Glutamatergic neuron (in vitro differentiated cells): ENCODE measurements at places on chromosomes 6 and 20. TPM values are rescaled to one million over a fixed set of nuclear protein-coding genes. Genes with fewer than 3 reads are reported as not detected.

The LY6G6D gene
- not detected for total RNA-seq

DNA sequence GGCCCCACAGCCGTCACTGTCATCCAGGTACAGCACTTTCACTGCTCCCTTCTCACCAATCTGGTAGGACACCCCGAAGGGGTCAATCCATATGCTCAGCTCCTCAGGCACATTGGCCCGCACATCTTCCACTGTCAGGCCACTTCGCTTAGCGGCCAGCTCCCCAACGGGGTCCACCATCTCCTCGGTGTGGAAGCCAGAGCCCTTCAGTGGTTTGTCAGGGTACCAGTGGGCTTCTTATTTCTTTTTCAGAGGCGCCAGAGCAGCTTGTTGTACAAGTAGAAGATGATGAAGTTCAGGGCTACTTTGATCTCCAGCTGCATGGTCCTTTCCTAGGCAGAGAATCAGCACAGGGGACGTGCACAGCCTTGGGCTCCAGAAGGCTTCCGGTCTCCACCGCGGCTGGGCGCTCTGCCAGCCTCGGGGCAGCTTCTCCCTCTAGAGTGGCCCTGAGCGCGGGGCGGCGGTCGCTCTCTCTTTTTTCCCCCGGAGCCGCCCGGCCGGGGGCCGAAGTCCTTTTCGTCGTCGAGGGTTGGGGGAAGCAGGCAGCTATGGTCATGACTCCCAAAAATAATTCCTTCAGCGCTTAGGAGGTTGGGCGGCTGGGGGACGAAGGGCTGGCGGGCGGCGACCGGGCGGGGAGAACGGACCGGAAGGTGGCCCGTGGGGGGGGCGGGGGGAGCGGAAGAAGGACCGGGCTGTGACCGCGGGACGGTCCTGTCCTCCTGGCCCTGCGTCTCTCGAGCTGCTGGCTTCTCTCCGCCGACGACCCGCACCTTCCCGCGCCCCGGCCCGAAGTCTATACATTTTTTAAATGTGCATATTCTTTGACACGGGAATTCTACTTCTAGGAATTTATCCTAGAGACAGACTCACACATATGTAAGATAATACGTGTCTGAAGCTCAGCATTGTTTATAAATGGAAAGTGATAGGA is 6.5 kb upstream of the ZSCAN9 start:
- H3K27ac ChIP-seq, result peak overlapping the region; percentile 55
- no peaks in the 10 kb centered on the region for H3K36me3 ChIP-seq
- peak overlapping the region; percentile 87 for H3K4me3 ChIP-seq
- peaks cover 8% of the 10 kb centered on the region for H3K27me3 ChIP-seq
- H3K4me1 ChIP-seq, result no peaks in the 10 kb centered on the region

- no peaks in the 10 kb centered on the region for H3K4me1 ChIP-seq
- no peak for DNase-seq
- no peaks in the 10 kb centered on the region for H3K36me3 ChIP-seq
Observed at GRCh38 chr6:129069006-129069405, 186.1 kb downstream of the LAMA2 start.

The MCCD1 gene
- total RNA-seq, result not detected

DNA sequence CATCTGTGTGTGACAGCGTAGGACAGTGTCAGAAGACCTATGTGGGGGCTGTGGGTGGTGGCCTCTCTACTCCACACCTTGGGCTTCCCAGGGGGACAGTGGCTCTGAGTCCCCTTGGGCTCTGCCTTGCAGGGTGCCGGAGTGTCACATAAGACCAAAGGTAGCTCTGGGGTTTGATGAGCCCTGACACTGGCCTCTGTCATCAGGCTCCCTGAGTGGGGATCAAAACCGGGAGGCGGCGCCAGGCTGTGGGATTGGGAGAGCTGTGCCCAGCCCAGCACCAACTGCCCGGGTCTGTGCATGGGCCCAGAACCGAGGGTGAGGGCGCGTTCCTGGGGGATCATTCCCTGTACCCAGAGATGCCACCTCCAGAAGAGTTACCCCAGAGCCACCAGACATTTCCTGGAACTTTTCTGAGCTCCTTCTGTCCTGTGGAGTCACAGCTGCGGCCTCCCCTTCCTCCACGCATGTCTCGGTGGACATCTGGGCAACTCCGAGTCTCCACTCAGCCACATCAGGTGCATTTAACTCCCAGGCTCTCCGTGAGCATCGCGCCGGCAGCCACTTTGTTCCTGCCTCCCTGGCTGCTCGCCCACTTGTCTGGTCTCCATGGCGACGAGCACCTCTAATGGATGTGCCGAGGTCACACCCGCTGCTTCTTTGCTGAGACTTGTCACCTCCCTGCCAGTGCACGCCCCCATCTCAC is 94.7 kb downstream of the TMEM242 start:
- peaks cover 42% of the 10 kb centered on the region for H3K4me1 ChIP-seq
- DNase-seq, result peak; percentile 80
- H3K4me3 ChIP-seq, result peak overlapping the region; percentile 65
- peak overlapping the region; percentile 84 for H3K27ac ChIP-seq

GRCh38 chr6:16273256-16273655 is 34.9 kb downstream of the GMPR start:
- DNase-seq, result no peak
- no peaks in the 10 kb centered on the region for H3K36me3 ChIP-seq
- H3K27ac ChIP-seq, result no peak overlapping the region
- H3K4me1 ChIP-seq, result peaks cover 10% of the 10 kb centered on the region

The SPTLC3 gene
- not detected for total RNA-seq

The POU5F1 gene
- total RNA-seq, result 48.8 TPM

The STX7 gene
- 62.7 TPM for total RNA-seq

GRCh38 chr20:56929606-56930005 is 300.5 kb downstream of the TFAP2C start:
- no peaks in the 10 kb centered on the region for H3K36me3 ChIP-seq
- H3K27ac ChIP-seq, result no peak overlapping the region

- H3K27ac ChIP-seq, result no peak overlapping the region
- no peaks in the 10 kb centered on the region for H3K36me3 ChIP-seq
- peaks cover 2% of the 10 kb centered on the region for H3K27me3 ChIP-seq
- H3K4me1 ChIP-seq, result no peaks in the 10 kb centered on the region
Observed at GRCh38 chr6:11752360-11752759, 26.2 kb downstream of the ADTRP start.

- H3K27me3 ChIP-seq, result peaks cover 7% of the 10 kb centered on the region
- H3K36me3 ChIP-seq, result no peaks in the 10 kb centered on the region
- DNase-seq, result no peak
- no peak overlapping the region for H3K4me3 ChIP-seq
- no peak overlapping the region for H3K27ac ChIP-seq
Observed at GRCh38 chr6:26552640-26553188, 14.5 kb downstream of the HMGN4 start.

The SOX18 gene
- 0.66 TPM for total RNA-seq
